ENCODE measurements at places on chromosomes 16 and 17.
A peak's percentile ranks its signal among the peaks of the same experiment; 100 is the strongest.

DNA sequence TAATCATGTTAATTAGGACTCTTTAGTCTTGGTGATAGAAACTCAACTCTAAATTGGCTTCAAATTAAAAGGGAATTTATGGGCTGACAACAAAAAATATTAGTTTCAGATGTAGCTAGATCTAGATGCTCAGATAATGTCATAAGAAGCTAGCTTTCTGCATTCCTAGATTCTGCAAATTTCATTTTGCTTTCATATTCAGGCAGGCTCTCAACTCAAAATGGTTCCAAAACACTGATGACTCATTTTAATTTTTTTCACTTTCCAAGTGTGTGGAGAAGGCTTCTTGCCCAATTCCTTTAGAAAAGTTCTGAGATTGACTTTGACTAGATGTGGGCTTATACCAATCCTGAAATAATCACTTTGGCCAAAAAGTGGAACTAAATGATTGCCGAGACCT, 236.7 kb upstream of the GOT2 start:
- no peaks in the 10 kb centered on the region for H3K4me1 ChIP-seq
- H3K27ac ChIP-seq: no peak overlapping the region
- no peak for DNase-seq
- no peak overlapping the region for H3K4me3 ChIP-seq
- no peaks in the 10 kb centered on the region for H3K36me3 ChIP-seq
- peaks cover 3% of the 10 kb centered on the region for H3K27me3 ChIP-seq

- no peak overlapping the region for H3K27ac ChIP-seq
- H3K36me3 ChIP-seq: peaks cover 11% of the 10 kb centered on the region
- H3K4me3 ChIP-seq: no peak overlapping the region
These were observed 44.3 kb upstream of the GNG13 start for GRCh38 chr16:844638-845350.

- no peak for DNase-seq
- peaks cover 12% of the 10 kb centered on the region for H3K4me1 ChIP-seq
These were observed 13.3 kb upstream of the MARCHF10 start for GRCh38 chr17:62821189-62822079.

DNA sequence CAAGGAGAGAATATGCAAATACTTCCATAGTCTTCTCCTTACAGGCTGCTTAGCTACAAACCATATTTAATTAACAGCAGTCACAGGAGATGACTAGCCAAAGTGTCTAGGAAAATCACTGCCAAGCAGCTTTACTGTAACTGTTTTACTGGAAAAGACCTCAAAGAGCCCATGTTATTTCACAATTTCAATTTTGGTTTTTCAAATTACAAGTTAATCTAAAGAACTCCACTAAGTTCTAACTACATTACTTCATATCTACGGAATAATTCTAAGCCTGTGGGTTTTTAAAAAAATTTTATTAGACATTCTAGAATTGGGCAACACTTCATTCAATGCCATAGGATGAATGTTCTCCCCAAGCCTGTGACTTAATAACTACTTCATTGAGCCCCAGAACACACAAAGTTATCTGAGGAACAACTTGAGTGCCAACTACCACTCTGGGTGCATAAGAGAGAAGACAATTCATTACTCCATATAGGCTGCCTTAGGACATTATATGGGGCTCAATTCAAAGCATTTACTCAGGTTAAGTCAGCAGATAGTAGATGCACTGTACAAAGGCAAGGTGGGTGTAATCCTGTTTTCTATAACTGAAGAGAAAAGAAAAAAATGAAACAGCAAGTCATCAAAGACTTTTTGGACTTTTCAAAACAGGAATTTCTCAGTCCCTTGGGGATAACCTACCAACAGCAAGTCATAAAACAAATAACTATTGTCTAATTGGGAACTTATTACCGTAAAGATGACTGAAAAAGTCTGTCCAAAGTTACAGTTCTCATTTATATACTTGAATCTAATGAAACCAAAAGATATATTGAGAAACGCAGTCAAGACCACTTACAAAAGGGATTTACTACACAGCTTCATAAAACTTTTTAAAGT, 33.0 kb downstream of the STAT3 start:
- H3K4me1 ChIP-seq: peaks cover 6% of the 10 kb centered on the region
- H3K4me3 ChIP-seq: no peak overlapping the region
- no peaks in the 10 kb centered on the region for H3K36me3 ChIP-seq
- DNase-seq: no peak

DNA sequence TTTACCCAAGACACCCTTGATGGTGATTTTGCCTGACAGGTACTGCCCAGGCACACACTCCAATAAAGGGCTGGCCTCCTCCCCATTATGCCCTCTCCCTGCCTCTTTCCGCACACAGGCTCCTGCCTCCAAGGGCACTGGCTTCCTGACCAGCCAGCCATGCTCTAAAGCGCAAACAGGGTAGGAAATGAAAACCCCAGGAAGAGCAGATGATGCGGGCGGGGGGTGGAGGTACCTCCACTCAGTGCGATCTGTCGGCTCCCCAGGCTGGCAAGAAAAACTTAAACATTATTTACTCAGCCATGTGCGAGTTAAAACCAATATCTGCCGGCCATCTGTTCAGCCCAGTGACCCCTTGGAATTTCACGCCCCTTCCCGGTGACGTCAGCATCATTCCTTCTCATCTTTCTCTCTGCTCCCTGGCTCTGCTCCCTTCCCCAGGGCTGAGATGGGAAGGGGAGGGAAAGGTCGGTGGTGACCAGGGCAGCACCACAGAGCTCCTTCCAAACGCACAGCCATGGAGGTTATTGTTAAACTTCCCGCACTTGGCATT, 262.5 kb downstream of the CBLN1 start:
- peak overlapping the region; percentile 62 for H3K4me3 ChIP-seq
- peak; percentile 62 for DNase-seq
- no peaks in the 10 kb centered on the region for H3K36me3 ChIP-seq
- H3K4me1 ChIP-seq: peaks cover 27% of the 10 kb centered on the region

DNA sequence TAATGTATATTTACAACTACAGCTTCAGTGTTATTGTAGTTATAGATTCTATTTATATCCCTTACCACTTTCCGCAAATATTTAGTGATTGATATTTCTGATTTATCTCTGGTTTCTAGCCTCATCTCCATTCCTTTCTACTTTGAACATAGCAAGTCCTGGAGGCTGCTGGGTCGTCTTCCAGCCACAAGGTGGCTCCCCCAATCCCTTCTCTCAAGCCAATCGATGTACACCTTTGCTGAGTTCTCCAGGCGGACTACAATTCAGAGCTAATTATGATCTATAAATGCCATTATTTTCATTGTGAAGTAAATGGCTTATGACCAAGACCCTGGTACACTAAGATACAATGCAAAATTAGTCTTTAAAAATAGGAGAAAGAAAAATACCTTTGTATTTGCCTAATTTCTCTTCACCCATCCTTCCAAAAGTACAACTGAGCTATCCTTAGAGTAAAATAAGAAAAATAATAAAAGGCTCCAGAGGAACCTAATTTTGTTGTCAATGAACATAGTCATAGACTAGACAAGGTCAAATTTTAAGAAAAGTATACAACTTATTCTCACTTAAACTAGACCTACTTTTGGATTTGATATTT, 122.1 kb downstream of the SKAP1 start:
- H3K4me3 ChIP-seq: no peak overlapping the region
- no peaks in the 10 kb centered on the region for H3K36me3 ChIP-seq
- DNase-seq: peak; percentile 66
- peaks cover 14% of the 10 kb centered on the region for H3K4me1 ChIP-seq

DNA sequence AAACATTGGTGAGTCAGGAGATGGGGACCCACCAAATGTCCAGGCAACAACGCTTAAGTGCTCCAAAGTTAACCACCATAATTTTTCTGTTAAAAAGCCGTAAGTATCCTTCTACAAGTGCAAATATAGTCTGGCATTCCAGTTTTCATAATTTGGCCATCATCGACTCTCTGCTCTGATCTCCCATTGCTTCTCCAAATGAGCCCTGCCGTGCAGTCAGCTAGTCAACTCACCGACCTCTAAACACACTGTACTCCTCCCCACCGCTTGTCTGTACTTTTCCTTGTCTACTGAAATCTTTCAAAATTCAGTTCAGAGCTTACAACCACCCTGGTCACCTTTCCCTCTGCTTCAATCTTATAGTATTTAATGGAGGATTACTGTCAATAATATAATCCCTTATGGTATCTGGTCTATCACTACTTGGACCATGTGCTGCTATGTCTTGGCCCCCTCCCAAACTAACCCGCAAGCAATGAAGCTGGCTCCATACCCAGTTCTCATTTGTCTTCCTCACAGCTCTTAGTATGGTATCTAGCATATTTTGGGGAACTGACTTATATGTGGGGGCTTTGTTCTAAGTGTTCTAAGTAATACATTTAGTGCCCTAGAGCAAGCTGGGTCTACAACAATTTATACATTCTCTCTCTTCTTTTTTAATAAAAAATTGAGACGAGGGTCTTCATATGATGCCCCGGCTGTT, 52.7 kb upstream of the SLC25A19 start:
- H3K4me1 ChIP-seq: peaks cover 36% of the 10 kb centered on the region
- DNase-seq: no peak
- peaks cover 2% of the 10 kb centered on the region for H3K27me3 ChIP-seq
- H3K4me3 ChIP-seq: no peak overlapping the region
- no peak overlapping the region for H3K27ac ChIP-seq

- peaks cover 9% of the 10 kb centered on the region for H3K27me3 ChIP-seq
- no peak for DNase-seq
These were observed 12.1 kb downstream of the CD300A start for GRCh38 chr17:74478420-74479100.

DNA sequence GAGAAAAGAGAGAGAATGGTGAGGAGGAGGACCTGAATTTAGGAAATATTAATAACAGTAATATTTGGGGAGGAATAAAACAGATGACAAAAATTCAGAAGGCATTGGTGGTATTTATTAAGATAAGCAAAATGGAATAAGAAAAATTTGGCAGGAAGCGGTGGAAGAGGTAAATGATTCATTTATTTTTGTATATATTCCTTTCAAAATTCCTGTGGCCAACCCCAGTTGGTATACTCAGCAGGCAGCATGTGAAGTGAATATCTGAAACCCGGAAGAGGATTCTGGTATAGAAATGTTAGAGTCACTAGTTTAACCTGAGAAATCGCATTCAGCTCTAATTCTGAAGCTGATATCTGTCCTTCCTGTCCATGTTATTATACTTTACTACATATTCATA, 792.0 kb downstream of the KCNJ2 start:
- no peak overlapping the region for H3K4me3 ChIP-seq
- no peaks in the 10 kb centered on the region for H3K4me1 ChIP-seq
- H3K36me3 ChIP-seq: no peaks in the 10 kb centered on the region
- no peak for DNase-seq

DNA sequence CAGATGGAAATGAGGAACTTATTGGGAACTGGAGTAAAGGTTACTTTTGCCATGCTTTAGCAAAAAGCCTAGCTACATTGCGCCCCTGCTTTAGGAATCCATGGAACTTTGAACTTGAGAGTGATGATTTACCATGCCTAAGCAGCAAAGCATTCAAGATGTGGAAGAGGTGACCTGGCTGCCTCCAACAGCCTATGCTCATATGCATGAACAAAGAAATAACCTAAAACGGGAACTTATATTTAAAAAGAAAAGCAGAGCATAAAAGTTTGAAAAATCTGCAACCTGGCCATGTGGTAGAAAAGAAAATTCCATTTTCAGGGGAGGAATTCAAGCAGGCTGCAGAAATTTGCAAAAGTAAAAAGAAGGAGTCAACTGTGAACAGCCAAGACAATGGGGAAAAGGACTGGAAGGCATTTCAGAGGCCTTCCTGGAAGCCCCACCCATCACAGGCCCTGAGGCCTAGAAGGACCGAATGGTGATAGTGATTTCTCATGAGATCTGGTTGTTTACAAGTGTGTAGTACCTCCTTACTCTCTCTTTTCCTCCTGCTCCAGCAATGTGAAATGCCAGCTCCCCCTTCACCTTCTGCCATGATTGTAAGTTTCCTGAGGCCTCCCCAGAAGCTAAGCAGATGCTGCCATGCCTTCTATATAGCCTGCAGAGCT, 48.7 kb downstream of the MRPS23 start:
- H3K27me3 ChIP-seq: peaks cover 5% of the 10 kb centered on the region
- no peak for DNase-seq
- no peak overlapping the region for H3K4me3 ChIP-seq
- H3K4me1 ChIP-seq: peaks cover 8% of the 10 kb centered on the region
- peaks cover 12% of the 10 kb centered on the region for H3K36me3 ChIP-seq

GRCh38 chr16:77299395-77299794, 100.2 kb downstream of the SYCE1L start:
- no peaks in the 10 kb centered on the region for H3K36me3 ChIP-seq
- no peaks in the 10 kb centered on the region for H3K27me3 ChIP-seq
- H3K4me1 ChIP-seq: no peaks in the 10 kb centered on the region
- no peak overlapping the region for H3K4me3 ChIP-seq

DNA sequence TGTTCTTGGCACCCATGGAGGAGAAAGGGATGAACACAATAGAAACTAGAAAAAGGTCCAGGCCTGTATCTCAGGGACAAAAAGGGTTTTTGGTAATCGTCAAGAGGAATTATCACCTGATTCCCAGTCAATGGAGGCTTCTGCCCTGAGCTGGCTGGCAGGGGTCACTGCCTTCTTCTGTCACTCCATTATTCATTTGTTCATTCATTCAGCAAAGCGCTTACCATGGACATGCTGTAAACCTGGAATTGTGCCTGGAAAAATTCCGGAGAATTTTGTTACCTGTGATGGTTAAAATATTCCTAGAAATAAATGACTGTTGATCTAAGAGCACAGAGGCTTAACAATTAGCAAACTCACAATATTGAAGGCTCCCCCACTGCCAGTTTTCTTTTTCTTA, 212.3 kb downstream of the SHISA9 start:
- DNase-seq: no peak
- H3K4me1 ChIP-seq: peaks cover 15% of the 10 kb centered on the region
- H3K27me3 ChIP-seq: peaks cover 6% of the 10 kb centered on the region
- peak overlapping the region; percentile 66 for H3K27ac ChIP-seq
- H3K4me3 ChIP-seq: no peak overlapping the region
- H3K36me3 ChIP-seq: peaks cover 6% of the 10 kb centered on the region

- peak overlapping the region; percentile 42 for H3K4me3 ChIP-seq
- H3K4me1 ChIP-seq: peaks cover 3% of the 10 kb centered on the region
- no peak for DNase-seq
- H3K27ac ChIP-seq: no peak overlapping the region
- H3K27me3 ChIP-seq: peaks cover 17% of the 10 kb centered on the region
- H3K36me3 ChIP-seq: peaks cover 4% of the 10 kb centered on the region
These were observed 2.3 kb upstream of the MYH11 start for GRCh38 chr16:15858921-15859668.

- no peaks in the 10 kb centered on the region for H3K4me1 ChIP-seq
- H3K27me3 ChIP-seq: peaks cover 2% of the 10 kb centered on the region
- H3K36me3 ChIP-seq: no peaks in the 10 kb centered on the region
- H3K4me3 ChIP-seq: no peak overlapping the region
- DNase-seq: no peak
- no peak overlapping the region for H3K27ac ChIP-seq
These were observed 23.0 kb upstream of the PLCG2 start for GRCh38 chr16:81755915-81756614.

Measured in glutamatergic neuron (in vitro differentiated cells).